ENCODE measurements at places on chromosomes 4 and X.

DNA sequence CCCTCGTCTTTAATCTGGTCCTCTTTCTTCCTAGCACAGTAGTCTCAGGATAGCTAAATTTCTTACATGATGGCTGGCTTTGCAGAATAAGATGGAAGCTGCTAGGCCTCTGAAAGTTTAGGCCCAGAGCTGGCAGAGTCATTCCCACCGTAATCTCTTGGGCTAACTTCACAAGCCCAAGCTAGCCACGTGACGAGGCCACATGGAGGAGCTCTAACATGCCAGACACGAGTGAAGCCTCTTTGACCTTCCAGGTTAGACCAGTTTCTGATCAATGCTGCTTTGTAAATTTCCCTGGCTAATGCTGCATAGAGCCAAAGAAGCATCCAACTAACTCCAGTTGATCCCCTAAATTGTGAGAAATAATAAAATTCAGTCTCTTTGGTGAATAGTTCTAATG, 9.5 kb upstream of the CENPE start:
- no peak overlapping the region for H3K4me3 ChIP-seq
- H3K36me3 ChIP-seq, result no peaks in the 10 kb centered on the region
- no peak overlapping the region for H3K27ac ChIP-seq

DNA sequence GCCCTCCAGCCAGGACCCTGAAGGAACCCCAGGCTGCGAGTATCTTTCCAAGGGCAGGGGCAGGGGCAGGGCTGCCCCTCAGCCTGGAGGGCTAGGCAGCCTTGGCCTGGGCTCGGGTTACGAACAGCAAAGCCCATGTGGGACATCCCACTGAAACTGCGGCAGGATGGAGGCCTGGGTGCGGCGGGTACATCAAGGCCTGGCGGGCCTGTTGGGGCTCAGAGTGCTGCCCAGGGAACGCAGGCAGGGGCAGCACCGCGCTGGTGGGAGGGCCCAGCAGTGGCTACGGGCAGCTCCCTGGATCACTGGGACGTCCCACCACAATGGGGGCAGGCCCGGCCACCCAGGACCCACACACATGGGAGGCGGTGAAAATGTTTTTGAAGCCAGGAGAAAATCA, 10.9 kb downstream of the NAT8L start:
- DNase-seq, result no peak
- no peaks in the 10 kb centered on the region for H3K27me3 ChIP-seq
- H3K4me3 ChIP-seq, result no peak overlapping the region
- no peaks in the 10 kb centered on the region for H3K36me3 ChIP-seq

DNA sequence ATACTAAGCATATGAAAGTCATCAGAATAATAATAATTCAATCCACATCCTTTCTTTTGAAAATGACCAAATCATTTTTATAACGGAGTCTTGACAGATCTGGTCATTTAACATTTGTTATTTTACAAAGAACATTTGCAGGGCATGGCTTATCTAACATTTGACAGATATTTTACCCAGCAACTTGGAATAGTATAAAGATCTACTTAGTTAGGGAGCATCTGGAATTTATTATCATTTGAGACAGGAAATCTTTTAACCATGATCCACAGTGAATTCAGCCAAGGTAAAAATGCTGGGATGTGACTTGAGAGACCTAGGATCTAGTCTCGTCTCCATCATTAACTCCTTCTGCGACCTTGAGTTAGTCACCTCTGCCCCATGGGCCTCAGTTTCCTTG, 22.4 kb downstream of the STARD8 start:
- no peaks in the 10 kb centered on the region for H3K27me3 ChIP-seq
- H3K4me3 ChIP-seq, result no peak overlapping the region
- no peak for DNase-seq
- H3K27ac ChIP-seq, result no peak overlapping the region
- no peaks in the 10 kb centered on the region for H3K36me3 ChIP-seq

GRCh38 chr4:19650903-19651864, 600.5 kb upstream of the SLIT2 start:
- H3K27ac ChIP-seq, result no peak overlapping the region
- H3K36me3 ChIP-seq, result no peaks in the 10 kb centered on the region
- H3K4me1 ChIP-seq, result no peaks in the 10 kb centered on the region
- H3K27me3 ChIP-seq, result no peaks in the 10 kb centered on the region

DNA sequence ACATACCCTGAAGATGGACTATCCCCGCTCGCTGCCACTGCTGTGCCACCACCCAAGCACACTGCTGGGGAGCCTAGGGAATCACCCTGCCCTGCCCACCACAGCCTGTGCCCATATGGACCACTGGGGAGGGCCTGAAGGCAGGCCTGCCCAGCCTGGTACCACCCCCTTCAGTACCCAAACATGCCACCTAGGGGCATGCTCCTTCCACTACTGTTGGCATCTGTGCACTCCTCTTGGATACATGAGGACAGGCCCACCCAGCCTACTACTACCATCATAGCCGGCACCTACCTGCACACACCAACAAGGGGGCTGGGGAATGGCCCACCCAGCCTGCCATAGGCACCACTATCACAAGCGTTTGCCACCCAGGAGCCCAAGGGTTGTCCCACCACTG, 30.1 kb upstream of the PRDX4 start:
- no peak for DNase-seq
- no peak overlapping the region for H3K27ac ChIP-seq
- H3K27me3 ChIP-seq, result peaks cover 2% of the 10 kb centered on the region
- H3K4me1 ChIP-seq, result no peaks in the 10 kb centered on the region

DNA sequence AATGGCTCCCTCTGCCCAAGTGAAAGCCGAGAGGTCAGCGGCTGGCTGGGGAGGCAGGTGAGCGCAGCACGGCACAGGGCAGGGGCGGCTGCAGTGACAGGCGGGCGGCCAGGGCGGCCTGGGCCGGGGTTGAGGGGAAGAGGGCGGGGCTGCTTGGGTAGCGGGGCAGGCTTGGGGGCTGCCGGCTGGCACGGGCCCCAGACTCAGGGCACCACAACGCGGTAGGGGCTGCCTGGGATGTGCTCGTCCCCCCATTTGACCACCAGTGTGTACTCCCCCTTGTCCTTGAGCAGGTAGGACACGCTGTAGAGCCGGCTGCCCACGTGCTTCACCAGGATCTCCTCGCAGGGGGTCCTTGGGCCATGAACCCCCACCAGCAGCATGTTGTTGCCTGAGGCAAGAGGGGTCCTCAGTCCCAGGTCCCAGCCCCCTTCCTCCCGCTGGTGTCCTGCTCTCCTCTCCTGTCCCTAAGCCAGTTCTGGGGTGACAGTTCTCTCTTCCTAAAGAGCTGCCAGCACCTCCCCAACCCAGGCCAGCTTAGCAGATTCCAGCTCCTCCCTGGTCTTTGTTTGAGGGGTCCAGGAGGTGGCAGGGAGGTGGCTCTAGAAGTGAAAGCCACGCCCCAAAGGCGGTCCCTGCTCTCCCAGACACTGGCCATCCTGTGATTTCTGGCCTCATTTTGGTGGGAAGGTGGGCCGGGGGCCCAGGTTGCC, 25.6 kb downstream of the FLNA start:
- H3K27ac ChIP-seq, result peak overlapping the region; percentile 47
- peaks cover 67% of the 10 kb centered on the region for H3K4me1 ChIP-seq
- H3K4me3 ChIP-seq, result no peak overlapping the region
- H3K36me3 ChIP-seq, result peaks cover 58% of the 10 kb centered on the region
- H3K27me3 ChIP-seq, result no peaks in the 10 kb centered on the region
- DNase-seq, result no peak
